ENCODE measurements at places on chromosomes 4 and X.

GRCh38 chr4:183471946-183472708, 27.7 kb downstream of the CDKN2AIP start:
- DNase-seq = peak; percentile 72

- no peak for DNase-seq
These were observed 8.5 kb upstream of the GYG2 start for GRCh38 chrX:2820136-2820771.

- DNase-seq = no peak
These were observed 29.8 kb downstream of the PCDH18 start for GRCh38 chr4:137502339-137503129.

GRCh38 chr4:137692205-137692604, 159.9 kb upstream of the PCDH18 start:
- no peak for DNase-seq

DNA sequence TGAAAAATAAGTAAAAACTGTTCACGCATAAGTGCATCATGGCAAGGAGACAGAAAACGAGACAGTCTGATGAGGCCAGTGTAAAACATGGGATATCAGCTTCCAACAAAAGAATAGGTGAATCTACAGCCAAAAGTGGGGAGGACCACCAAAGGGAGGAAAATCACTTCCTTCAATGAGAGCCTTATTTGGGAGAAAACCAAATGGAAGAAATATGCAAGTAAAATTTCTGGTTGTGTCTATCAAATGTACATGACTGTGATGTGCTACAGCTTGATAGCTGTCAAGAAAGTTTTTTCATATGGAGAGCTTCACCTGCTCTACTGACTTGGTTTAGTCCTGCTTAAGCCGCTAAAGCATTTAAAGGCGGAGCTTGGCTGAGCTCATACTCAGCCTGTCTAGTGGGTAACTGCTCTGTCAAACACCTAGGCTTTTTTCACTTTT, 66.2 kb downstream of the MAGEA1 start:
- no peak for DNase-seq

DNA sequence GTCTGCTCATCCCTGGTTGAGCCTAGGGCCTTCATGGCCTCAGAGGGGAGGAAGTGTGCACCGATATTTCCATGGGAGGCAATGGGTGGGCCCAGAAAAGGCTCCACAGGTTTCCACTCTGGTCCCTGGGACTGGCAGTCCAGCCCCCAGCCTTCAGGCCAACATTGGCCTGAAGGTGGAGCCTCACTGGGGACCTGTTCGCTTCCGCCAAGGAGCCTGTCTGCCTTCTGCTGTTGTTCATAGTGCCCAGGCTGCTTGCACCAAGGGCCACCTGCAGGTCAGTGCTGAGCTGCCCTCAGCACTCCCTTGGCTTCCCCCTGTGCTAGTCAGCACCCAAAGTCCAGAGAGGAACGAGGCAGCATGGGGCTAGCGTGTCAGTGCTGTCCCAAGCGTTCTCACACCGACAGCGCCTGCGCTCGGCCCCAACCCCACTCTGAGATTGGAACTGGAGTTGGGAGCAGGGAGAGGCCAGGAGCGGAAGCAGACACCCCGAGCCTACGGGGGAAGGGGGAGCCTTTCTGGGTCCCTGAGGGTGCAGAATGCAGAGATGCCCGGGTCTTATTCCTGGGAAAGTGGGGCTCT, 720.7 kb downstream of the PCDH18 start:
- no peak for DNase-seq

DNA sequence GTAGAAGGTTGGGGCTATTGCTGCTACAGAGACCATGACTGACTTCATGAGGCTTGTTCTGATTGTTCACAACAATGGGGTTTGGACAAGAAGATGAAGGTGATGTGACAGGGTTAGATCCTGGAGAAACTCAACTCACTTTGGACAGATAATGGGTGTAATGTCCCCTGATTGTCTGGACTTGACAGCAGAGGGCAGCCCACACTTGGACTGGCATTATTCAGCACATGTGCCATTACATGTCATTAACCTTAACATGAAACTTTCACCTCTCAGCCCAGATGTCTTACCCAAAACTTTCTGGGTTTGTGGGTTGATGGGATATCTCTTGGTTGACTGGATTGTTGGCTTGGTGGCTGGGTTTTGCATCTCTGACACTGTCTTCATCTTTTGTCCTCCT, 101.5 kb downstream of the MXRA5 start:
- no peak for DNase-seq

DNA sequence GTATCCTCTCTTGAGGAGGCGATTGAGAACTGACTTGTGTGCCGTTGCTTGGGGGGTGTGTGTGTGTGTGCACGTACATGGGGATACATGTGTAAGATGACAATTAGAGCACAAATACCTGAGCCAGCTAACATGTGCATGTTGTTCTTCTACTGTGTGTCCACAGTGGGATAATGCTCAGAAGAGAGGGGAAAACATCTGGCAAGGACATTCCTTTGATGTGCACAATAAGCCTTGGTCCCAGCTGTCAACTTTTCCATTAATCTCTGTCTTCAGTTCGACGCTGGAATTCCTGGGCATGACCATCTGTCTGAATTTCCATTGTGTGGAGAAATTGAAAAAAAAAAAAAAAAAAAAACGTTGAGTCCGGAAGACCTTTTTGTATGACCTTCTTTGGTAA, 592.0 kb upstream of the GALNTL6 start:
- no peak for DNase-seq
